NCI-H69 (cell line): ENCODE measurements at places on chromosomes 7 and 10.

DNA sequence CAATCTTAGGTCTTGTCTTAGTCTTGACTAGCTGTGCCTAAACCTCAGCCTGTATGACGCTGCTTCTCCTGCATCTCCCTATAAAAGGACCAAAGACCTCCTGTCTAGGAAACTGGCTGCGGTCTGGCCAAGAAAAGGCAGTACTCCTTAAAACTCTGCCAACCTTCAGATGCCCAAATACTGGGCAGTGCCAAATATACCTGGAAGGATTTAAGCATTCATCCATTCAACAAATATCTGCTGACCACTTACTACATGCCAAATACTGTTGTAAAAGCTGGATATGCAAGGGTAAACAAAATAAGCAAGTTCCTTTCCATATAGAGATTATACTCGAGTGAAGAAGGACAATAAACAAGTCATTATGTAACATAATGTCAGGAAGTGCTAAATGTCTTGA, 135.8 kb downstream of the HBP1 start:
- DNase-seq = no peak

- DNase-seq = no peak
Observed at GRCh38 chr10:3807928-3808496, 23.0 kb upstream of the KLF6 start.

DNA sequence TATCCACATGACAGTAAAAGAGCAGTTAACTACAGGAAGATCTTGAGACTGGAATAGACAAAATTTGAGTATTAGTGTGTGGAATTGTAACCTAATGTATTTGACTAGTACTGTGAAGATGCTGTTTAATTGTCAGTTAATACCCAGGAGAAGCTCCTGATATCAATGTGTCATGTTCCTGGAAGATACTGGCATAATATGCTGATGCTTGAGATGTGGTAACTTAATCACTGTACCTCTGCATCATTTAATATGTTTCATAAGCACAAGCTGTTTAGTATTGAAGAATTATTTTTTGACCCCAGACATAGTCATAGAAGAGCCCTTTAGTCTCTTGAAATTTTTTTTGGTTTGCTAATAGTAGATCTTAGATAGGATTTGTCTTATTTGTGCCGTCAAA, 15.4 kb downstream of the CCSER2 start:
- no peak for DNase-seq

DNA sequence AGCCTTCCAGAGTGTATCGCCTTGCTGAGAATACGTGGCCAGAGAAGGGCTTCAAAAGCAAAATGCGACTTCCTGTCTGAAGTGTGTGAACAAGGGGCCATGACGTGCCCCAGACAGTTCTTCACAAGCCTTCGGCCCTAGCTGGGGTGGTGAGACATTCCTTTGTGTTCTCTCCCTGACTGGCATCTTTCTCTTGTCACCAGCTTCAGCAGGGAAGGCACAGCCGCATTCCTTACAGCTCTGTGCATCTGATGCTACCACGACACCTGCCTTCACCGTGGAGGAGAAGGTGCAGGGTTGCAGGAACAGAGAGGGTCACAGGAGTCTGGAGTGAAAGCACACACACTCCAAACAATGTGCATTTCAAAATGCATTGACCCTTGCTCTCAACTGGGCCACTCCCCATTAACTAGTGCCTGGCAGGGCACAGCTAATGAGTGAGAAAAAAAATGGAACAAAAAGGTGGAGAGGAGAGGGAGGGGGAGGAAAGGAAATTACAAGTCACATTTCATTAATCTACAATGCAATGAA, 93.4 kb downstream of the GPR26 start:
- DNase-seq = no peak

GRCh38 chr10:70537398-70538194, 59.0 kb downstream of the PALD1 start:
- DNase-seq = peak; percentile 58

DNA sequence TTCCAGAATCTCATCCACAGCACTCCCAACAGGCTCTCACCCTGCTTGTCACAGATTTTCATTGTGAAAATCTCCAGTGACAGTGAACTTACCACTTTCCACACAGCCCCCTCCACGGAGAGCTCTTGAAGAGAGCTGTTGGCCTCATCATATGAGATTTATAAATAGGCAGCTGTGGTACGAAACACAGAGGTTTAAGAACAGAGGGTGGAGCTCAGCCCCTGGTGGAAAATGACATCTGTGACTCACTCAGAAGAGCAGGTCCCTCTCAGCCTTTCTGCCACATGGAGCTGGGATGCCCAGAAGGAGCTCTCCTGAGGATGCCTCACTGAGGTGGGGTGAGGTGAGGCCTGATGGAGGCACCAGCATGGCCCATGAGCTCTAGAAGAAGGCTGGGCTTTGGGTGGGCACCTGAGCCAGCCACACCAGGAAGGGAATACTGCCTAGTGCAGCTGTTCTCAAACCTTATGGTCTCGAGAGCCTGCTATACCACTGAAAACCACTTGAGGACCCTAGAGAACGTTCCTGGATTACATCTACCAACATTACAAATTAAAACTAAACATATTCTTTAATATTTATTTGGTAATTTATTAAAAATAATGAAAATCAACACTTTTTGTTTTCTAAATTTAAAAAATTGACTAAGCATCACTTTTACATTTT, 25.8 kb upstream of the EEPD1 start:
- DNase-seq = peak; percentile 76

DNA sequence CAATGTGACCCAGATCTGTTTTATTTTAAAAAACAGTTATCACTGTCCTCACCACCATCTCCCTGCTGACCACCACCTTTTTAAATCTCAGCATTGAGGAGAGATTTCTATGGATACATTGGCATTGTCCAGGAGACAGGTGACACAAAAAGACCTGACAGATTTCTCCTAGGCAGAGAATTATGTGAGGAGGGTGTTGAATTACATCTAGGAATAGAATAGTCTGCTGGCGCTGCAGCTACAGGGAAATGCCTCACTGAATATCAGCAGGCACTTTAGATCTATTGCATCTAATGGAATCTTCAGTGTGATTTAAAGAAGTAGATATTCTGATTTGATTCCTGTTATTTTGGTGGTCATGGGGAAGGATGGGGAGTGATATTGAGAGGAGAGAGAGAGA, 593.5 kb downstream of the NRG3 start:
- peak; percentile 52 for DNase-seq

- peak; percentile 95 for DNase-seq
Observed at GRCh38 chr10:73439605-73440312, 6.4 kb upstream of the MSS51 start.

GRCh38 chr10:90930971-90931871, 10.3 kb upstream of the ANKRD1 start:
- DNase-seq = no peak

DNA sequence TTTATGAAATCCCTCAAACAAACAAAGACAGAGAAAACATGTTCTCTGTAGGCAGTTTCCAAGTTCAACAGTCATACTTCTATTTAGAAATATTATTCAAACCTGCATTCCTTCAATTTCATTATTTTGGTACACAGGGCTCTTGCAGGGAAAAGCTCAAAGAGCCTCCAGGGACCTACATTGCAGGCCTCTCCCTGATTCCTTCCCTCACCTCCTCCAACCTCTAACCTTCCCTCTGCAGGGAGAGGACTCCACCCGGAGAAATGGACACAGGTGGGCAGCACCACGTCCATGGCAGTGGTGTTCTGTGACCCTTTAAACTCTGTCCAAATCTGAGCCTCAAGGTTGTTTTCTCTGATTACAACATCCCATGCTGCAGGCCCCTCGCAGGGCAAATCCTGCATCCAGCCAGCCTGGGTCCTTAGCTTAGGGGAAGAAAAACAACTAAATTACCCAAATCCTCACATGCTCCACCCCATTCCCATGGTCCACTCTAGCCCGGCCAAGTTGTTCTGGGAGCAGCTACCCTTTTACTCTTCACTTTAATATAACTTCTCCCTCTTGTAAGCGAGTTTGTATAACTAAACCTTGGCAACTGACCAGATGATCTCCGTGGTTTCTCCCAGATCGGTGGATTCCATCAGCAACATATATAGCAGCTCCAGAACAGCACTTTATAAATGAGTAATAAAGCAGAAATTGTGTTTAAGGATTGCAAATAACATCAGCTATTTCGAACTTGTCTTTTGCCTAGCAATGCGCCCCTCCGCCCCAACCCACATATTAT, 129.8 kb downstream of the CUBN start:
- DNase-seq = no peak

- no peak for DNase-seq
Observed at GRCh38 chr7:133359449-133359848, 106.6 kb downstream of the EXOC4 start.

DNA sequence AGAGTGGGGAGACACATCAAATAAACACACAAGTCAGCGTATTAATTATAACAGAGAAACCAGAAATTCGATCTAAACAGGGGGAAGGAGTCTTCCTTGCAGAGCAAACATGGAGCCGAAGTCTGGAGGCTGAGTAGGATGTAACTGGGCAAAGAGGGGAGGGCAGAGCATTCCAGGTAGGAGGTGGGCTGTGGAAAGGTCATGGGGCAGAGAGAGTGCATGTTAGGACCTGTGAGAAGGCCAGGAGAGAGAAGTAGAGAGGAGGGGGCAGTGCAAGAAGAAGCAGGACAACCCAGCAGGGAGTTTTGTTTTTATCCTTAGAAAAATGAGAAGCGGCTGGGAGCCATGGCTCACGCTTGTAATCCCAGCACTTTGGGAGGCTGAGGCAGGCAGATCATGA, 130.8 kb upstream of the GPR26 start:
- DNase-seq = no peak

GRCh38 chr7:108402865-108403264, 53.4 kb downstream of the NRCAM start:
- DNase-seq = peak; percentile 61

DNA sequence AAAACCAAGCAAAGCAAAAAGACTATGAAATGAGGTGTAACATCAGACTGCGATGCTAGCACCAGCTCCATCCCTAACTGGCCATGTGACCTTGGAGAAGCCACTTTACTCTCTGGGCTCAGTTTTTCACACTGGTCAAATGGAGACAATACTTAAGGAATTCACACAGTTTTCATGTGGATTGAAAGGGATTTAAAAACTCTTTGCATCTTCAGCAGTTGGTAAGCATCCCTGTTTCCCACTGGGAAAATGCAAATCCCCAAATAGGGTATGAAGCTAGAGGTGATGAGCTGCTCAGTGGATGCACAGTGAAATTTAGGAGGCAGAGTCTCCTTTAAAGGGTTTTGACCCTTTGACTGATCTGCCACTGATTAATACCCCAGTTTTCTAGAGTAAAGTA, 240.7 kb downstream of the SORCS3 start:
- DNase-seq = no peak

- DNase-seq = no peak
Observed at GRCh38 chr10:1395481-1396296, 339.5 kb downstream of the WDR37 start.

- no peak for DNase-seq
Observed at GRCh38 chr10:34098821-34099567, 716.1 kb downstream of the PARD3 start.

- no peak for DNase-seq
Observed at GRCh38 chr10:72847681-72848080, 45.9 kb upstream of the OIT3 start.

DNA sequence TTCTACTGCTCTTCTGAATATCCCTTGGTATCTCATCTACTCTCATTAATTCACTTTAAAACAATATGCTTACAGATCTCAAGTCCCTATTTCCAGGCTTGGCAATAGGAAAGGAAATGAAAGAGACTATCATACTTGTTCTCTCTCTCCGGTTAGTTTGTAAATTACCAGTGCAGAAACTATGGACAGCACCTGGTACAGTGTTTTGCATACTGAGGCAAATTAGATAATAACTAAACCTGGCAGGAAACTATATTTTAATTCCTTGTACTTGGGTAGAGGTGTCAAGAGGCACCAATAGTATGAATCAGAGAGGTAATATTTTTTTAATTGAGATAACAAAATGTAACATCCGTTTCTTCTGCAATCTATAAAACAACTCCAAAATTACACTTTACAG, 97.7 kb upstream of the TMEM196 start:
- no peak for DNase-seq

DNA sequence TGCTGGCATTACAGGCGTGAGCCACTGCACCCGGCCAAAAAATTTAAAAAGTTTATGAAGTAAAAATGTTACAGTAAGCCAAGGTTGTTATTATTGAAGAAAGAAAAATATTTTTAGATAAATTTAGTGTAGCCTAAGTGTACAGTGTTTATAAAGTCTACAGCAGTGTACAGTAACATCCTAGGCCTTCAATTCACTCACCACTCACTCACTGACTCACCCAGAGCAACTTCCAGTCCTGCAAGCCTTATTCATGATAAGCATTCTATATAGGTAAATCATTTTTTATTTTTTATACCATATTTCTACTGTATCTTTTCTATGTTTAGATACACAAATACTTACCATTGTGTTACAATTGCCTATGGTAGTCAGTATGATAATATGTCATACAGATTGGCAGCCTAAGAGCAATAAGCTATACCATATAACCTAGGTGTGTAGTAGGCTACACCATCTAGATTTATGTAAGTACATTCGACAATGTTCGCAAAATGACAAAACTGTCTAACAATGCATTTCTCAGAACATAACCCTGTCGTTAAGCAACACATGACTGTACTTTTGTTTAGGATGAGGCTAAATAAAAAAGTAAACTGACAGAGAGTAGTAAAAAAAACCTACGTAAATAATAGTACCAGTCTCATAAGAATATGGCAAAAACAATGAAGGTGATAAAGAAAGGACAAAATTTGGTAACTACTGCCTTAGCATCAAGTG, 77.8 kb upstream of the FAM133B start:
- no peak for DNase-seq

DNA sequence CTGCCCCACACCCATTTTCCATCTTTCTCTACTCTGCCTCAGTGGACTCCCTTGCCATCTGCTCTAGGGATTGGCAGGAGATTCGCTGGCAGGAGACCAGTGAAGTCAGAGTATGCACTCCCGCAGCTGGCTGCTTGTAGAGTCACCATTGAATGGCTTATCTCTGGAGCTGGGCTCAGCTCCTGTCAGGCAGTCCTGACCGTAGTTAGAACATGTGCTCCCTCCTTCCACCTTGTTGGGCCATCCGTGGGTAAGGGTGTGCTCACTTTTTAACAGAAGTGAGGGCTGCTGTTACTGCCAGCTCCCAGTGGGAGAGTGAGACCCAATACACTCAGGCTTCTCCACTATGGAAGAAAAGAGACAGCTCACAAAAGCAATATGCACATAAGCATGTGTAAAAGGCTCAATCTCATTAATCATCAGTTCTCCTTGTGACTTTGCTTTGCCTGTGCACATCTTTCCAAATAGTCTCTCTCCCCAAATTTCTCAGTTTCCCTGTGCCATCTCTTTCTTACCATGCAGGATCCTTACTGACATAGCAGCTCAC, 773.3 kb downstream of the GRID1 start:
- DNase-seq = no peak

GRCh38 chr7:157096286-157097055, 42.3 kb upstream of the UBE3C start:
- no peak for DNase-seq

- no peak for DNase-seq
Observed at GRCh38 chr10:86699541-86699940, 31.2 kb downstream of the LDB3 start.

- no peak for DNase-seq
Observed at GRCh38 chr7:151143261-151144015, 24.1 kb downstream of the GBX1 start.
